Stimulated activated CD8-positive, alpha-beta memory T cell treated with anti-CD3 and anti-CD28 coated beads, Interleukin-7, amount 100 ng/mL, for 4 hours (primary cell): ENCODE measurements at places on chromosomes 3 and 15.

DNA sequence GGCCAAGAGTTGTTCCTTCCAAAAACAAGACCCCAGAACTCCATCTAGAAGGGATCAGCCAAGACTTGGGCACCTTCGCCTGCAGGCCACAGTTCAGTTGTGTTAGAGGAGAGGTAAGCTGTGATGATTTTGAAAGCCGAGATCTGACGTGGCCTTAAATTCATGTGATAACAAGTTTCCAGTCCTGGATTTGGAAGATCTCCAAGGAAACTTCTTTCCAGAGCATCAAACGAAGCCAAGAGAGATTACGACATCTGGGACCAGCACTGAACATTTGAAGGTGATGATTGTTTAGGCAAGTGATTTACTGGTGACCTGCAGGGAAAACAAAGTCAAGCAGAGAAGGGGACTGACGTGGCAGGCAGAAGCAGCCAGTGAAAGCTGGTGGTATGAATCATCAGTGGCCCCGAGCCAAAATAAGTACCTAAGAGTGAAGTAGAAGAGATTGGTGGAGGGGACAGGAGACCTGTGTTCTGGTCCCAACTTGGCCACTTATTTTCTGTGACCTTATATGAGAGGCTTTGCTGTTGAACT, 339.0 kb upstream of the PROK2 start:
- no peak for DNase-seq

DNA sequence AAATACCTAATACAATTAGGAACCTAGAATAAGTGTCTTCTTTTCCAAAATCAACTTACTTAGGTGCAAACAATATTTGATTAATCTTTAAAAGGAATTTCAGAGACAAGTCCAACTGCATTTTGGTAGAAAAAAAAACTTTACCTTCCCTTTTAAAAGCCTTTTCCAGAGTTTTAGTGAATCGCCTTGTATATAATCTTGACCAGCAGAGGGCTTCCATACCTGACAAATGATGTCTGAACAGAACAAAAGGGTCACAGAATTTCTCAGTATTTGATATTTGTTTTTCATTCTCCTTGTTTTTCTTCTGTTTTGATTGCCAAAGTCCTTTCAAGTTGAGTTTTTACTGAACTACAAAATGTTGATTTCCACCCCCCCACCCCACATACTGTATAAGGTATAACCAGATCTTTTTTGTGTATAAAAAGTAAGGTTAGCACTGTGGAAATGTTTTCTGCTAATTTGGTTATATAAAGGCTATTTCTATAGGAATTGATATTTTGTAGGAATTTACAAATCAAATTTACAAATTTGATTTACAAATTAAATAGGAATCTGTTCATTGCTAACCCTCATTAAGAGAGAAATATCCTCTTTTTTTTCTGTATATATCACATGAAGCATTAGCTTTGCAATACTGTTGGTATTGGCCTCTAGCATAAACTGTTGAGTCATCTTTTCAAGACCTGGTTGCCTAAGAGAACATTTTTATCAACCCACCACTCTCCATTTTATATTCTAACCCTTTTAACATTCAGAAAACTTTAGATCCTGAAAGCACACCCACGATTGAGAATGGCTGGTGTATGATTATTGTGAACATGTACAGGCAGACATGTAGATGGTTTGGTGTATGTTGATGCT, 464.1 kb upstream of the RARB start:
- no peak for DNase-seq

DNA sequence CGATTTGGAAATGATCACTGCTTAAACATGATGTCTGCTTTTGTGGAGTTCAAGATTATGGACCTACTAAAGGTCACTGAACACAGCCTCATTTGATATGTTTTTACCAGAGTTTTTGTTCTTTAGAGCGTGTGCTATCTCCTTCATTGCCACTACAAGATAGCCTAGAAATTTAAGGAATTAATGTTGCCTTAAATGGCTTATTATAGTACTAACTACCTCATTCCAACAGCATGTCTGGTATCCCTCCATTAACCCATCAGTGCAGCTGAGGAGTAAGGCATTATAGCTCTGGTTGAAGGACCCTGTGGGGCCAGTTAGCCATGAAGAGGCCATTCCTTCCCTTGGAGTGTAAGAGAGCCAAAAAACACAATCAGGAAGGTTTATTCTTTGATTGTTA, 2.3 kb upstream of the FAM43A start:
- DNase-seq = no peak

- no peak for DNase-seq
Measured at GRCh38 chr3:37993067-37993455, 2.5 kb downstream of the VILL start.

DNA sequence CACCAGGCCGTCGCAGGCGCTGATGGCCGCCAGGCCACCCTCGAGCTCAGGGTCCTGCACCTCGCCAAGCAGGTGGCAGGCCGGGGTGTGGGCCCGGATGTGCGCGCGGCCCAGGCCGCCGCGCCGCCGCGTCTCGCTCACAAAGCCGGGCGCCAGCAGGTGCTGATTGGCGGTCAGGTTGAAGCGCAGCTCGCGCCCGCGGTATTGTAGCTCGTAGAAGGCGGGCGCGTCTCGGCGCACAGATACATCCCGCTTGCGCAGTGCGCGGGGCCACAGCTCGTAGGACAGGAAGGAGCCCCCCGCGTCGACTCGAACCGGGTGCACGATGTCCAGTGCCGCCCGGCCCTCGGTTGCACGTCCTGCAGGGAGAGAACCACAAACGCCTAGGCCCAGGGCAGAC, 11.1 kb downstream of the ADAMTS7 start:
- DNase-seq = no peak

DNA sequence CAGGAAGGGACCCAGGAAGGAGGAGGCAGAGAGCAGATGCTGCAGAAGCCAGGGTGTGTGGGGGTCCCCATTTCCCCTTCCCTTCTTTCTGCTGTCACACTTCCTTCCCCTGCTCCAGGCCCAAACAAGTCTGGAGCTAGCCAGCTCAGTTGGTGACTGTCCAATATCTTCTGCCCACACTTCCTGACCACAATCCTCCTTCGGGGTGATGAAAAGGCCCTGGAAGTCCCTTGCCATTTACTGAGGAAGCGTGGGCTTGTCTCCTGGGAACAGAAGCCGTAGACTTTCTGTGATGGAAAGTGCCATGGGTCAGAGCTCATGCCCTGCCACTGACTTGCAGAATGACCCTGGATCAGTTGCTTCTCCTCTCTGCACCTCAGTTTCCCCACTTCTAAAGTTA, 39.0 kb downstream of the ANAPC13 start:
- no peak for DNase-seq

- DNase-seq = no peak
Measured at GRCh38 chr3:20256144-20256543, 70.1 kb upstream of the SGO1 start.

- DNase-seq = no peak
Measured at GRCh38 chr3:90080988-90081387, 973.6 kb downstream of the EPHA3 start.

DNA sequence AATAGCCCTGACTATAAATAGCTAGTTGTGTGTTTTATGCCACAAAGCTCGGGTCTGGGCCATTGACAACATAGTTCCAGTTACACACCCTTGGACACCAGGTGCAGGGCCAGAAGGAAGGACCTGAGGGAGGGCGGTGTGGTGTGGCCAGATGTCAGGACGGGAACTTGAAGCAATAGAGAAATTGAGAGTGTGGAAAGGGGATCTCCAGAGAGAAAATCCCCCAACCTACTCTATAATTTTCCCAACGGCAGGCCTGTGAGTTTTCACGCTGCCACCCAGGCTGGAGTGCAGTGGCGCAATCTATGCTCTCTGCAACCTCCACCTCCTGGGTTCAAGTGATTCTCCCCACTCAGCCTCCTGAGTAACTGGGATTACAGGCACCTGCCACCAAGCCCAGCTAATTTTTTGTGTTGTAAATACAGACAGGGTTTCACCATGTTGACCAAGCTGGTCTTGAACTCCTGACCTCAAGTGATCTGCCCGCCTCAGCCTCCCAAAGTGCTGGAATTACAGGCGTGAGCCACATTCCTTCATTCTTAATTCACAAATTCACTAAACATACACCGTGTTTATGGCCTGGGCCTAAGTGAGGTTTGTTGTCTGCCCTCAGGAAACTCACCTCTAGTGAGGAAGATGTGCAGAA, 70.8 kb upstream of the KLF13 start:
- no peak for DNase-seq

- DNase-seq = no peak
Measured at GRCh38 chr3:32257042-32257441, 18.6 kb downstream of the CMTM8 start.

DNA sequence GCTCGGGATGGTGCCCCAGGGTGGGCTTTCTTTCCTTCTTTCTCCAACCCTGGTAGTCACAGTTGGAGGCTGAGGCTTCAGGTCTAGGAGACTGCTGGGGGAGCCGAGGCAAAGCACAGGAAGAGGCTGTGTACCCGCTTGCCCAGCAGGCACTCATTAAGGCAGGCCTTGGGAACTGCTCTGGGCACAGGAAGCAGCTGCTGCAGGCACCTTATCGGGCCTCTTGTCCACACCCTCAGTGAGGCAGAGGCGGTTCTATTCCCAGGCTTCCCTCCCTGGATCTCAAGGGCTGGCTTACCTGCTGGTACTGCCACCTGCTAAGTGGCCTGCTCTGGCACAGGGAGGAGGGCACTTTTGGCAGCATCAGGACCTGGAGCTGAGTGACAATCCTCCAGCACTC, 15.8 kb upstream of the GRM2 start:
- no peak for DNase-seq
